Thymus (tissue), 14 donors: ENCODE measurements at places on chromosomes 5 and 9.

GRCh38 chr9:124553738-124554137 lies 46.5 kb upstream of the NR5A1 start:
- no peak for DNase-seq

GRCh38 chr5:173733425-173733824 lies 117.0 kb upstream of the BOD1 start:
- DNase-seq: no peak

DNA sequence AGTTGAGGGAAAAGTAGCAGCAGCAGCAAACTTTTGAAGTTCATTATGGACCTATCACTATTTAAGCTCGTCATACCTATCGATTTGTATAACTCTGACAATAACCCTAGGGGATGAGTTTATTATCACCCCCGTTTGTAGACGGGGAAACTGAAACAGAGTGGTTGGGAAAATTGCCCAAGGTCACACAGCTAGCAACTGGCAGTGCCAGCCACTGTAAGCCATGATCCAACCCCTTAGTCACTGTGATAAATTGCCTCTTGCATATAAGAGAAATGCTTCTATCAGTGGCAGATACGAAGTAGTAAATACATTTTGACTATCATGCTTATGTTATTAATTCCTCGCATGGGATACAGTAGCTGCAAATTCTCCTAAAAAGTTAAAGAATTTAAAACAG lies 73.3 kb upstream of the ATP10B start:
- DNase-seq: no peak

GRCh38 chr9:105066275-105066865 lies 138.4 kb upstream of the ABCA1 start:
- DNase-seq: no peak

DNA sequence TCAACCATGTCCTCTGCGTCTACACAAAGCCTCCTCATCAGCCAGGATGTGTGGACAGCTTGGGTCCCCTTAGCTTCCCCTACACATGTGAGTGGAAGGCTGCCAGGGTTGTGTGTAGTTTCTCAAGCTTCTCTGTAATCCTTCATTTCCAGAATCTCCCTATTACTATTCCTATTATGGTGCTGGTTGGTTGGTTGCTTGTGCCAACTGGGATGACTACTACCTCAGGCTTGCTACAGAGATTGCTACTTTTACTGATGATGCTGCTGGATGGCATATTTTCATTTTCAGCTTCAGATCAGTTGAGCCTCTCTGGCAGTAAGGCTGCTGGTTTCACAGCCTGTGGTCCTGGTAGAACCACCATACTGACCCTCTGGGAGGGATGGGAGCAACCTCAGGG lies 39.9 kb downstream of the ATG10 start:
- DNase-seq: no peak

DNA sequence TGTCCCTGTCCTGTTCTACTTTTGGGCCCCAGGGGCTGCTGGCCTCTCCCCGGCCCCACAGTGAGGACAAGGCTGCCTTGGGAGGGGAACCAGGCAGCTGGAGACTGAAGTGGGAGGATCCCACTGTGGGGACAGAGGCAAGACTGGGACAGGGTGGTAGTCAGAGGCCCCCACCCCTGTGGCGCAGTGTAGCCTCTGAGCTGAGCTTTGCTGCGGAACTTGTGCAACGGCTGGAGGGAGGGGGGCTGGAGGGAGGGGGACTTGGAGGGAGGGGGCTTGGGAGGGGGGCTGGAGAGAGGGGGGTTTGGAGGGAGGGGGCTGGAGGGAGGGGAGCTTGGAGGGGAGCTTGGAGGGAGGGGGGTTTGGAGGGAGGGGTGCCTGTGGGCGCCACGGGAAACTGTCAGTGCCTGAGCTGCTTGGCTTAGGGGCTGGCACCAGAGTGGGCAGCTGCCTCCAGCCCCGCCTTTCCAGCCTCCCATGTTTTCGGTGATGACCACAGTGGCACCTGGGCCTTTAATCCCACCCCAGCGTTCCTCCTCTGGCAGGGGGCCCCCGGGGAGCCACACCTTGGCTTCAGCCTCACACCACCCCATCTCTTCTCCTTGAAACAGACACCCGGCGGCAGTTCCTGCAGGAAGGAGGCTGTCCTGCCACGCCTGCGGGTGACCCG lies 2.3 kb upstream of the FUT7 start:
- no peak for DNase-seq

- no peak for DNase-seq
Observed at GRCh38 chr9:99385814-99386279, 163.8 kb downstream of the SEC61B start.

DNA sequence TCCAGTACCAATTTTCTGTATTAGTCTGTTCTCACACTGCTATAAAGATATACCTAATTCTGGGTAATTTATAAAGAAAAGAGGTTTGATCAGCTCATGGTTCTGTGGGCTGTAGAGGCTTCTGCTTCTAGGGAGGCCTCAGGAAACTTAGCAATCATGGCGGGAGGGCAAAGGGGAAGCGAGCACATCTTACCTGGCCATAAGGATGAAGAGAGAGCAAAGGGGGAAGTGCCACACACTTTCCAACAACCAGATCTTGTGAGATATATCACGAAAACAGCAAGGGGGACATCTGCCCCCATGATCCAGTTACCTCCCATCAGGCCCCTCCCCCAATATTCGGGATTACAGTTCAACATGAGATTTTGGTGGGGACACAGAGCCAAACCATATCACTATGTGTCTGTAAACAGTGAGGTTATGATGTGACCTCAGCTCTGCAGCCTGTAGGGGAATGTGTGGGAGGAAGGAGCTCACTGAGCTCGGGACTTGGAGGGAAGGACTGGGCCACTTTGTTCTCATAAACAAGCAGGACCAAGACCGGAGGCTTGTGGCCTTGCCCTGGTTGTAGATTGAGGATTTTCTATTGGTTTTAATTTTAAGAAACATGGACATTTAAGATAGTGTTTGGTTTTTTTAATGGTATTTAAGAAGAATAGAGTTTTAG lies 85.2 kb downstream of the EHMT1 start:
- no peak for DNase-seq

GRCh38 chr5:16306812-16307211 lies 127.2 kb upstream of the MARCHF11 start:
- DNase-seq: no peak

DNA sequence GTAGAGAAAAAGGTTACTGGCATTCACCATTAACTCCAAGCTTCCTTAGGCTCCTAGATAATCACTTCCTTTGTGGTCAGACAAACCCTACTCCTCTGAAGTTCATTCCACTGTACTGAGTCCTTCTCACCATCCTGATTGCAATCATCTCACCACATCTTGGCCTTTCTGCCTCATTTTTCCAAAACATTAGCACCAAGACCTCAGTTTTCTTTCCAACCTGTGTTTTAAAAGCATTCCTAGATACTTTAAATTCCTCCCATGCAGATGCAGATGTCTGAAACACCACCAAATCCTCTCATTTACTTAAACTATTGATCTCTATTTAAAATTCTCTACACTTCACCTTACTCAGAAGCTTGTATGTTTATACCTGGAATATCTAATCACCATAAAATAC lies 961.3 kb upstream of the CTNND2 start:
- no peak for DNase-seq

- no peak for DNase-seq
Observed at GRCh38 chr9:105157171-105157583, 87.3 kb upstream of the SLC44A1 start.

DNA sequence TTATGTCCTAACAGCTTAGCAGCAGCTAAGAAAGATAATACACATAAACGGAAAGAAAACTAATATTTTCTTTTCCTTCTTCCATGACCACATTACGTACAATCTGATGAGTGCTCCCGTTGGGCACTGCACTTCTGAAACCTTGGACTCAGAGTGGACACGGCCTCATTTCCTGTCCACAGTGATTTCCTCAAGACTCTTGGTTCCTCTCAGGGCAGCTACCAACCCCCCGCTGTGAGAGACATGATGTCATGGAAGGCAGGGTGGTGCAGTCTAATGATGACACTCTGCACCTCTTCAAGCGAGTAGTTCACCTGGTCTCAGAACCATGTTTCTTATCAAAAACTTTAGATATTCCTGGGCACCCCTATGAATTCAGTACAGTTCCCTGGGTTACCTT lies 68.7 kb upstream of the CTSL start:
- DNase-seq: no peak

DNA sequence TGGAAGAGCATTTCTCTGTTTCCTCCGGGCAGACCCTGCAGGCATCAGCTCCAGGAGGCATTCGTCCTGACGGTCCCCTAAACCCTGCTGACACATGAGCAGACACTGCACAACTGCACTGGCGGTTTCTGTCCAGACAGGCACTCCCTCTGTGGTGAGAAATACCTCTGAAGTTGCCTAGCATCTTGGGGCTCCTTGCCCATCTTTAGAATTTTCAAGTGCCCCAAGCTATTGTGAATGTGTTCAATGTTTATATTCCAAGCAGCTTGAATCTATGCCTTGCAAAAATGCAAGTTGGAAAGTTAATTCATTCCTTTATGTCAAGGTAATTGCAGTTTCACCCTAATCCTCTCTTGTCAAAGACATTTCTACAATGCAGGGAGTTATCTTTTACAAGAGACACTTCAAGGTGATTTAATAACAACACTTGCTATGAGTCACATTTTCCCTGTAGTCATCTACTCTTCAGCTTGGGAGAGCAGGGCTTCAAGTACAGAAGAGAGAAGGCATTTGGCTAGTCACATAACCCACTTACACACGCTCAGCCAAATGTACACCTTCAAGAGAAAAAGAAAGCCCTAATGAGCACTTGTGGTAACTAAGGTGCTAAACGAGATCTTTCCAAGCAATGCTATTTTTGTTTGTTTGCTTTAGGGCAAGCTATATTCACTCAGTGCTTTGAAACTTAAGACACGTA lies 302.5 kb downstream of the MLLT3 start:
- DNase-seq: no peak

DNA sequence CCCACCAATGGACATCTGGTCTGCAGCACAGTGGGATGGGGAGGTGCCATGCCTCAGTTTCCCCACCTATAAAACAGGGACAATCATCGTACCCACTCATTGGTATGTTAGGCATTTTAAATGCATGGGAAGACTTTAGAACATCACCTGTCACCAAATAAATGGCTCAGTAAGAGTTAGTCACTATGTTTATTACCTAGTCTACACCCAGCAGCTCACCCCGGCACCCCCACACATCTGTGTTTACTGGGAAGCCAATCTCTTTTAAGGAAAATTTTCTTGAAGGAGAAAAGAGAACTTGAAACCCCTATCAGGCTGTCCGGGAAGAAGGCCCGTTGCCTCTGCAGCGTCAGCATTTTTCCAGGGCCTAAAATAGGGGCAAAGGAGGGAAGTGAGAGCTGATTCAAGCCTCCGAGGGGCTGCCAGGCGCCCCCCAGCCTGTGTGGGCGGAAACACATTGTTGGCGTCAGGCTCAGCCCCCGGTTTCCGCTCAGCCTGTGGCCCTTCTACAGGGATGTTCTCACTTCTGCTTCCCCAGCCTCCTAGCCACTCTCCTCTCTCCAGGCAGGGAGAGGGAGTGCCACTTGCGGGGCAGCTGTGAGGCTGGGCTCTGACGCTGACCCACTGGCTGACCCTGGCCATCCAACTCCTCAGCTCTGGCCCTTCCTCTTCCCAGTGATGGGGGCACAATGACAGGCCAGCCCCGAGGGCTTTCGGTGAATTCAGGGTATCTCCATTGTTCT lies 4.6 kb downstream of the CSF1R start:
- peak; percentile 24 for DNase-seq
